Gastroesophageal sphincter (tissue), 4 donors: ENCODE measurements at places on chromosomes 1 and 21.

- no peak for ATAC-seq
Observed at GRCh38 chr1:114554577-114554976, 26.8 kb downstream of the BCAS2 start.

DNA sequence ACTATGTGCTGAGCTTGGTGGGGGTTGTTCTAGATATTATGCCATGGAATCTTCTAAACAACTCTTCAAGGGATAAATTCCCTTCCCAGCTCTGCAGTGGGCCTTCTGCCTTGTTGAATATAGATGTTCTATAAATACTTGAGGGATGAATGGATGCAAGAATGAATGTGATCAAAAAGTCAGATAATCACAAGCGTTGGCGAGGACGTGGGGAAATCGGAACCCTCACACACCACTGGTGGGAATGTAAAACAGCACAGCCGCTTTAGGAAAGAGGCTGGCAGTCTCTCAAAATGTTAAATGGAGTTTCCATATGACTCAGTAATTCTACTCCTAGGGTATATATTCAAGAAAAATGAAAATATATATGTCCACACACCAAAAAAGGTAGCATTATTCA, 19.0 kb downstream of the SDC3 start:
- ATAC-seq, result no peak

DNA sequence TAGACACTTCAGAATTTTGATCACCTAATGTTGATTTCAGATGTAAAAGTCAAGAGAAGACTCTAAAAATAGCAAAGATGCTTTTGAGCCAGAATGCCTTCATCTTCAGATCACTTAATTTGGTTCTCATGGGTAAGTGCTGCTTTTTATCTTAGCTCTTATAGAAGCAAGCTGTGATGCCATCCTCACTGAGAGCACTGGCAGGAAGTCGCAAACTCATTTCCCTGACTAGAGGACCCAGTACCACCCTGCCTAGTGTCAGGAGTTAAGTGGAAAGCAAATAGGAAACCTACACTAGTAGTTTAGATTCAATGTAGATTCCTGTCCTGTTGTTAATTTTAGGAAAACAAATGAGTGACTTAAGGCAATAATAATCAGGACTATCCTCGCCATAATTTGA, 12.1 kb downstream of the IFNAR2 start:
- no peak for ATAC-seq

DNA sequence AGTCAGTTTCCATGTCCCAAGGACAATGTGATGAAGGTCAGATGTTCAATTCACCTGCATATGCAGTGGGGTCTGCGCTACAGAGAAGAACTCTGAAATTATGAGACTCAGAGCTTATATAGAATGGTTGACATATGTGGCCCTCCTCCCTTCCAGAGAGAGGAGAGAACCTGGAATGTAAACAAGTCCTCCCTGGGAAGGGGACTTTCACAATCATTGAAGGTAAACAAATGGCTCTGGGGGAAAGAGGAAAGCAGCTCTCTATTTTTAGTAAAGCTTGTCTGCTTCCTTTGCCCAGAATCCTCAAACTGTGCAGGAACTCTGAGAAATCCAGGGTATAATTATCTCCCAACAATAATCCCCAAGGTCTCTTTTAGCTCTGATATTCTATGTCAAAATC, 9.8 kb downstream of the OVGP1 start:
- no peak for ATAC-seq

GRCh38 chr1:37634992-37635902, 555 bp upstream of the RSPO1 start:
- ATAC-seq, result no peak

- ATAC-seq, result peak; percentile 78
Observed at GRCh38 chr1:204207136-204207616, 6.6 kb downstream of the GOLT1A start.

DNA sequence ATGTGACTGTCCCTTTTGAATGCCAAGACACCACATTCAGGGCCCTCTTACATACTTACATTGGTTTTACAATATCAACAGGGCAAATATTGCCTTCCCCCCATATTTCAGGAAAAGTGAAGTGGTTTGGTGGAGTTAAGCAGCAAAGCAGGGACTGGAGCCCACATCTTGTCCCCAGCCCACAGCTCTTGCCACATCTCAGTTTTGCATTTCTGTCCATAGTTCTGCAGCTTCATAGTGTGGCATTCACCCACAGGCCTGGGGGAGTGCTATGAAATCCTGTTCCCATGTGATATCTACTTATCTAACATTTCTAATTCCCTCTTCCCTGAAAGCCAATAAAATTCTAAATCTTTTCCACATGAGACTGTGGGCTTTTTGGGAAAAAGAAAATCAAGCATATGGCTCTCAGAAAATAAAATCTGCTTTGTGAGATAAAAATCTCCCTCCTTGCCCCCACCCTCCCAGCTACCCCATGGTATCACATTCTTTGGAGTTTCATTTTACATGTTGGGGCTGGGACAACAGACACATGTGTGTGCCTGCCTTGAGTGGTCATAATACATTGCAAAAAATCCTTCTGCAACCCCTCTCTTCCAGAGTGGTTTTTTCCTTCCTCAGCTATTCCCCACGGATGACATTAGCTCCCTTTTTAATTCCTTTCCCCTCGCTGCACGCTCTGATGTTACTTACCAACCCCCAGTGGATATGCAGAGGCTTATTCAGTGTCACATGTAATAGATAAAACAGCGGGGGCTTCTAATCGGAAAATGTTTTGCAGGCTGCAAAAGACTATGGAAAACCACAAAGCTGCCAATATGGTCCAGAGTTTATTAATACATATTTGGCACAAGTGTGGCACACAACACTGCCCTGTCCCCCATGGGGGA, 20.5 kb upstream of the CD2 start:
- no peak for ATAC-seq

- ATAC-seq, result no peak
Observed at GRCh38 chr21:42225042-42225441, 6.1 kb downstream of the ABCG1 start.

GRCh38 chr1:215076322-215076721, 6.2 kb upstream of the KCNK2 start:
- ATAC-seq, result no peak

GRCh38 chr1:230326971-230327891, 98.9 kb downstream of the PGBD5 start:
- ATAC-seq, result no peak

GRCh38 chr1:40895601-40896000, 33.4 kb upstream of the CITED4 start:
- ATAC-seq, result no peak

DNA sequence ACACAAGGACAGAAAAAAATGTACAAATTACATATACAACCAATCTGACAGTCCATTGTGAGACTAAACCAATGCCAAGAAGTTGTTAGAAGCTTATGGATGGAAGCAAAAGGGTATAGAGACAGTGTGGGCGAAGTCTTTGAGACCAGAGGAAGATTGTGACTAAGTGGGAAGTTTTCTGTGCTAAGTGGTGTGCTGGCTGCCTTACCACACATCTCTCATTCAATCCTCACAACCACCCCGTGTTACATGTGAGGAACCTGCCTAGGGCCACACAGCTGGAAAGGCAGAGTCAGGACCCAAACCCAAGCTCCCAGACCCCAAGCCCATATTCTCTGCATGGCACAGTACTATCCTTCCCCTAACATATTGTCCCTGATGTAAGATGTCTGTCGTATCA, 53.5 kb upstream of the DUSP10 start:
- no peak for ATAC-seq

GRCh38 chr1:234608911-234609690, 877 bp downstream of the IRF2BP2 start:
- ATAC-seq, result no peak

- ATAC-seq, result no peak
Observed at GRCh38 chr1:15225461-15225860, 21.6 kb upstream of the FHAD1 start.

DNA sequence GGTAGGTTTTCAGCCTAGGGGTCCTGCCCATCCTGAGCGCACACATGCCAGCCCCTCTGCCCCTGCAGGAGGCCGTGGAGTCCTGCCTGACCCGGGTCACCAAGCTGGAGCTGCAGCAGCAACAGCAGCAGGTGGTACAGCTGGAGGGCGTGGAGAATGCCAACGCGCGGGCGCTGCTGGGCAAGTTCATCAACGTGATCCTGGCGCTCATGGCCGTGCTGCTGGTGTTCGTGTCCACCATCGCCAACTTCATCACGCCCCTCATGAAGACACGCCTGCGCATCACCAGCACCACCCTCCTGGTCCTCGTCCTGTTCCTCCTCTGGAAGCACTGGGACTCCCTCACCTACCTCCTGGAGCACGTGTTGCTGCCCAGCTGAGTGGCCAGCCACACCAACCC, 44.0 kb downstream of the TMCC2 start:
- ATAC-seq, result no peak

- no peak for ATAC-seq
Observed at GRCh38 chr1:180953291-180954004, 40.8 kb downstream of the KIAA1614 start.

DNA sequence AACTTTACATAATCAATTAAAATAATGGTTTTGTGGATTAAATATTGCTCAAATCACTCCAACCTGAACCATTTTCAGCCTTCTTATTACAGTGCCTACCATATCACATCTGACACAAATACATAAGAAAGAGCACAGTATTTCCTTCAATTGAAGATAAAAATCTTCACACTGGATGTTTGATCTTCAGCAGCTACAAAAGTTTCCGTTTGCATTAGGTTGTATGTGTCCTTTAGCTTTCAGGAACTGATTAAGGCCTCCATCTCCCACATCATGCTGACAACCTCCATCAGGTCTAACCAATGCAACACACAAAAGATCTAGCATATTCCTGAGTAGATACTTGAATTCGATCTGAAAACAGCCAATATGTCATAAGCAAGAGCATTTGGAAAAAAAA, 195.1 kb upstream of the NR5A2 start:
- no peak for ATAC-seq

DNA sequence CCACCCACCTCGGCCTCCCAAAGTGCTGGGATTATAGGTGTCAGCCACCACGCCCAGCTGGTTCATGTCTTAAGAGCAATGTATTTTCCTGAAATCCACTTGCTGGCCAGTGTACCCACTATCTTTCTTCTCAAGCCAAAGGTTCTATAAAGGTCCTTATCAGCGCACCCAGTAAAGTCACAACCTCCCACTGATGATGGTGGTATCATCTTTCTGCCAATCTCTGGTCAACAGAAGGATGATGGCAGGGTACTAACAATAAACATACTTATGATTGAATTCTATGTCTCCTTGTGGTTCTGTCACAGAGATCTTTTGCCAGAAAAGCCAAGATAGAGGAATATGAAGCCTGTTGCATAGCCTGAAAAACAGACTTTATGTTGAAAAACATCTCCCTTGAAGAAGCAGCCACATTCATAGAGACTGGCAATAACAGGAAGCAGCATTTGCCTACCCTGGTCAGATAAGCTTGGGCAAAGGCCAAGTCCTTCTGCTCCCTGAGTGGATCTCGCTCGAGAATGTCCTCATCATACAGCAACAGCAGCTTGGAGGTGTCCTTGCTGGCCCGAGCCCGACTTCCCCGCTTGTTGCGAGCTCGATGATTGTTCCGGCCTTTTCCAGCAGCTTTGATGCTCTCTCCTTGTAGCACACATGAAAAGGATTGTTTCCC, 73.0 kb downstream of the DAP3 start:
- ATAC-seq, result no peak

DNA sequence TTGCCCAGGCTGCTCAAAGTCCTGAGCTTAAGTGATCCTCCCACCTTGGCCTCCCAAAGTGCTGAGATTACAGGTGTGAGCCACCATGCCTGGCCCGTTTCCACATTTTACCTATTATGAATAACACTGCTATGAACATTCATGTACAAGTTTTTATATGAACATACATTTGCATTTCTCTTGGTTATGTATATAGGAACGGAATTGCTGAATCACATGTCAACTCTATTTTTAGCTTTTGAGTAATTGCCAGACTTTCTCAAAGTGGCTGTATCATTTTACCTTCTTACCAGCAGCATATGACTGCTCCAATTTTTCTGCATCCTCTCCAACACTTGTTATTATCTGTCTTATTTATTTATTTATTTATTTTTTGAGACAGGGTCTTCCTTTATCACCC, 2.7 kb downstream of the SPATA21 start:
- ATAC-seq, result no peak

DNA sequence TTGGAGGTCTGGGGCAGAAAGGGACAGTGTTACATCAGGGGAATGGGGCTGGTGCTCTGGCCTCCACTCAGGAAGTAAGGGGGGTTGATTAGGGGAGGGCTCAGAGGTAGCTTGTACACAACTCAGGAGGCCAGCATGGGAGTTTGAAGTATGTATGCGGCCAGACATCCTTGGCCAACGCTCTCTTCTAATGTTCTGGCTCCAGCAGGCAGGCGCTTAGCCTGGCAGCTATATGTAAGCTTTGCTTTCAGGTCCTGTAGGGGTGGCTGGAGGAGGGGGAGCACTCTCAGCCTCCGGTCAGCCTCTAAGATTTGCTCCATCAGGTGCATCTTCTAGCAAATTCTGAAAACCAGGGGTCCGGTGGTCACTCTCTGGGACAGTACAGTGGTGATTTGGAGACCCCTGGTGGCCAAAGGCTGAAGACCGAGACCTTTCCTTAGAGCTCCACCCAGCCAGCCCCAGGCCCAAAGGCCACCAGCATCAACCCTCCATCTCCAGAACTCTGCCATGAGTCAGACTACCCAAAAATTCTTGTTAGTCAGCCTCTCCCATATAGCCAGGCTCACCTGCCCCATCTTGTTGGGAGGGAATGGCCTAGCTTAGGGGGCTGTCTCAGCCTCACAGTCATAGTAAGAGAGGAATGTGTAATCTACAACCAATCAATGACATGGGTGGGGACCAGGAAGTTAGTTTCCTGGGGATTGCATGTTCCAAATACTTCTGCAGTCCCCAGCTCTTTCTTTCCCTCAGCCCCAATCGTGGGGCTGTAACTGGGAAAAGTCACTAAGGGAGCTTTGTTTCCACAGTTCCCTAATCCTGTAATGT, 9.7 kb upstream of the COL8A2 start:
- peak; percentile 61 for ATAC-seq

DNA sequence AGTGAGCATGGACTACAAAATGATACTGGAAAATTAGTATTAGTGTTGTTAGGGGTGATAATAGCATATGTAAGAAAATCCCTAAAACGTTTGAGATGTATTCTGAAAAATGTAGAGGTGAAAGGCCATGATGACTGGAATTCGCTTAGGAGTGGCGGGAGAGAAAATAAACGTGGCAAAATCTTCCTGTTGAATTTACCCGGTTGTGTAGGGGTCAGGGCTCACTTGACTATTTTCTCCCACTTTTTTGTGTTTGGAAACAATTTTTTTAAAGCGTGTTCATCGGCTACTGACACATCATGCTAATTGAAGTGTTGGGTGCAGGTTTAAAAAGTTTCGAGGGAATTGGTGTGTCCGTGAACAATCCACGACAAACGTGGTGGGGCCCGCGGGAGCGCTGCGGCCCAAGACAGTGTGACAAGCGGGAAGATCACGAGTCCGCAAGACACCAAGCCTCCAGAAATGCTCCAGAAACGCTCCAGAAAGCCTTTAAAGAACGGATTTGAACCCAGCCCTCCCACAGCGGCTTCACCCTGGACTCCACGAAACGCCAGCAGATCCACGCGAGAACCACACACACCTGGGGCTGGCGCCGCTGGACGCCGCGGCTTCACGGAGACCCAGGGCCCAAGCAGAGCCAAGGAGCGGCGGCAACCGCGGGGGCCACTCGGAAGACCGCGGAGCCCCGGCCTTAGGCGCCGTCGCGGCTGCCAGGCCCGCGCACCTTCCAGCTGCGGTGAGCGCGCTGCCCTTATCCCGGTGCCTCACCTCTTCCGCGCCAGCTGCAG, 573 bp downstream of the PSMG1 start:
- peak; percentile 1 for ATAC-seq

GRCh38 chr1:13775916-13776315, 75.9 kb downstream of the PRDM2 start:
- ATAC-seq, result no peak
